ENCODE measurements at places on chromosomes 13 and 19.

GRCh38 chr13:79405501-79405830, 589 bp downstream of the RBM26 start:
- no peak for DNase-seq

DNA sequence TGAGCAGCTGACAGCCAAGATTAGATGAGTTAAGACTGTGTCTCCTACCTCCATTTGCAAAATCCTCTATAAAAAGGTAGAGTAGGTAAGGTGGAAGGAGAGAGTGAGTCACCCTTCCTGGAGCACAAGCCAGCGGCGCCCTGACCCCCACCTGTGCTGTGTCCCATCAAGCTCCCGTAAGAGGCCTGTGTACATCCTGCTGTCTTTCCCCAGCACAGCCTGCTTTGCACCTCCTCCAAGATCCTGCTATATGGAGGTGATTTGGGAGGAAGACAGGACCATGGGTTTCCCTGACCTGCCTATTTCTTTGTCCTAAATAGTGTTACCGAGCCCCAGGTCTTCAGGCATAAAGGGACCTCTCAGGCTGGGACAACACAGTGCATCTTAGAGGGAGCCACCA, 62.3 kb upstream of the UQCRFS1 start:
- DNase-seq, result no peak

- DNase-seq, result no peak
Measured at GRCh38 chr19:2970201-2970835, 7.0 kb upstream of the TLE6 start.

DNA sequence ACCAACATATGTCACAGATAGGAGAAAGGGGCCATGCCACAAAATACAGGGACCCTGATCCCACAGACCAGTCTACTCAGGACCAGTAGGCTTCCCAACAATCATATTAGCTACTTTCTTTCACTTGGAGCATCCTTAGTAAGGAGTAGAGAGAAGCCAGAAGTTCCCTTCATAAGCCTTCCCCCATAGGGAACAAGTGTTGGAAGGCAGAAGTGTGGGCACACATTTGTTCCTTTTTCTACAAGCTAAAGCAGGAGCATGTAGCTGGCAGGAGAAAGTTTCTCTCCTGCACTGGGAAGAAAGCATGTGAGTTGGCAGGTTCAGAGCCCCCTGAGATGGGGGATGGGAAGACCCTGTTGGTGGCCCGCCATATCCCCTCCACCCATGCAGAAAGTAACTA, 165.4 kb downstream of the KCTD12 start:
- DNase-seq, result no peak

DNA sequence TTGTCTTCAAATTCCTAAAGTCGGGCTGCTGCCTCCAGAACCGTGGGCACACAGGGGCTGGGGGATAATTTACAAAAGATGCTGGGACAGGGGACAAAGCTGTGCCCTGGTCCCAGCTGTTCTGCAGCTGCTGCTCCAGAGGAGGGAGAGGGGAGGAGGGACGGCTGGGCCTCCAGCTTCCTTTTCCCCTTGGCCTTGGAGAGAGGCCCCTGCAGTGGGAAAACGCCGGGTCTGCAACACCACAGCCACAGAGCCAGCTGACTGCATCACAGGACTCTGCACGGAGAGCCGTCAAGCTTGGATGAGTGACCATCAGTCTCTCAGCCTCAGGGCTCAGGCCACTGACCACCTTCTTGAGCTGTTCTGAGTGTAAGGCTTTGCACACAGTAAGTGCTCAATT, 6.1 kb downstream of the DOCK6 start:
- no peak for DNase-seq

DNA sequence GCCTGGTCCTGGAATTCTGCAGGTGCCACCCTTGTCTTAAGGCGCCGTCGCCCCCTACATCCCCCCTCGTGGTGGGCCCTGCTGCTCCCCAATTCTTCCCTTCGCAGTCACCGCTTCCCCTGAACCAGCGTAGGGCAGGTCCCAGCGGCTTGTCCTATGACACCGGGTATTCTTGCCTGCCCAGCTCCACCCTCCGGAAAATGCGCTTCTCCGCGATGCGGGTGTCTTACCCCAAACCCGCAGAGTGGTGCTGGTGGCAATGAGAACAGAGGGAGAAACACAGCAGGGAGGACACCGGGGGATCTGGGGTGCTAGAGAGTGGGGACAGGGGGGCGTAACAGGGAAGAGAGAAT, 9.0 kb downstream of the ZNF808 start:
- DNase-seq, result no peak

DNA sequence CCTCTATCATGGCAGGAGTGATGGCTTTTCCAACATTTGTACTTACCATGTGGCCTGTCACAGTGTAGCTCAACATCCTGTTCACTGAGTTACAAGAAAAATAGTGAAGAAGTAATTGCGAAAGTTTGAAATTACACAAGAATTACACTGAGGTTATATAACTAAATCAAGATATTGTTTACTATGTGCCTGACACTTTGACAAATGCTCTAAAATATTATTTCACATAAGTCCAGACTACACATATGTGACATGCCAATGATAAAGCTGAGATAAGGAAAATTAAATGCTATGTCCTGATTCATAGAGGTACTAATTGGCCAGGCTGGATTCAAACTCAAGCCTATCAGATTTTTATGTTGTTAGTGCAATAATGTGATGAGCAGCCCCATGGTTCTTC, 451.7 kb downstream of the PCDH9 start:
- no peak for DNase-seq

GRCh38 chr13:19845758-19846157, 17.7 kb downstream of the ZMYM5 start:
- no peak for DNase-seq

DNA sequence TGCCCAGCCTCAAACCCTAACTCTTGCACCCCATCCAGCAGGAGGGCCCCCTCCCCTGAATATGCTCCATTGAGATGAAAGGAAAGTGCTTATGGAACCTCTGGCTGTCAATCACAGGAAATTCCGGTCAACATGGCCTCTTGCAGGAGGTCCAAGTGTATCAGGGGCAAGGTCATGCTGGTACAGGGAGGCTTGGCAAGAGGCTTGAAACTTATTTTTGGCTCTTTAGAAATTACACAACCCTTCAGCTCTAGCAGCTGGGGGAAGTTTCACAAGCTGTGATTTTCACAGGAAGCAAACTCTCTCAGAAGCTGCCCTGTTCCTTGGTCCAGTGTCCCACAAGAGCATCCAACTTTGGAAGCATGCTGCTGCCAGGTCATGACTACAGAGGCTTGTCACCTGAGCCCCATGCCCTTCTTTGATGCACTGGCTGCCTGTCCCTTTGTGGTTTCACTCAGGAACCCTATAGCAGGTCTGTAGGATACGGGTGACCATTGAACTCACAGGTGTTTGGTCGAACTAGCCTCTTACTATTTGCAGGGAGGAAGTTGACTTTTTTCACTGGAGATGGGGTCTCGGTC, 8.4 kb downstream of the ASF1B start:
- no peak for DNase-seq

GRCh38 chr13:98411617-98412265, 165.2 kb downstream of the STK24 start:
- DNase-seq, result no peak

DNA sequence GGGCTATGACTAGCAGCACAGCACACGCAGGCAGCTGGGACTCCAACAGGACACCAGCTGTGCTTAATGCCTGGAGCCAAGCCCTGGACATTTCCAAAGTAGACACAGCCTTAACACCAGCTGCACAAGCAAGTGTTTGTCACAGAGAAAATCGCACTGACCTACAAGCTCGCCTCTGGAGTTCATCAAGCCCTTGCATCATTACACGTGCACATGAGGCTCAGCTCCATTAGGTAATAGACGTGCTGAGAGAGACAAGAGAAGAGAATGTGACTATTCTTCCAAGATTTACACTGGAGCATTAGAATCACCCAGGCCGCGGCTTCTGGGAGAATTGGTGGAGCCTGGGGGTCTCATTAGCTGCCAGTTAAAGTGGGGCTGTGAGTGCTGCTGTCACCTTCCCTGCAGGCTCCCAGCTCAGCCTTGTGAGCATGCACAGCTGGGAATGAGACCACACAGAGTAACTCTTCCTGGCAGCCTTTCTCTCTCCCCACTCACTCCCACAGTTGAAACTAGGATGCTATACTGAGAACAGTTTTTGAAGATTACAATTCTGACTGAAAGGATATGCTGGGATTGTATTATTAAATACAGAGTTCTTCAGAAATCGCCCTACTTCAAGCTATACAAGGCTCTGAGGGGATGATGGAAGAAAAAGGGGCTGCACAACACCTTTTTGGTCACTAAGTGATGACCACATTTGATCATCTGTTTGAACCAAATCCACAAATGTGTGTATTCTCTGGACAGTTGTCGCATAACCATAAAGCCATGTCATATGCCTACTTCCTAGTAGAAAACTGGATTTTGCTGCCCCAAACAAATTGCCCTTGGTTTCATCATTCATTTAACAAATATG, 10.5 kb downstream of the STOML3 start:
- no peak for DNase-seq

DNA sequence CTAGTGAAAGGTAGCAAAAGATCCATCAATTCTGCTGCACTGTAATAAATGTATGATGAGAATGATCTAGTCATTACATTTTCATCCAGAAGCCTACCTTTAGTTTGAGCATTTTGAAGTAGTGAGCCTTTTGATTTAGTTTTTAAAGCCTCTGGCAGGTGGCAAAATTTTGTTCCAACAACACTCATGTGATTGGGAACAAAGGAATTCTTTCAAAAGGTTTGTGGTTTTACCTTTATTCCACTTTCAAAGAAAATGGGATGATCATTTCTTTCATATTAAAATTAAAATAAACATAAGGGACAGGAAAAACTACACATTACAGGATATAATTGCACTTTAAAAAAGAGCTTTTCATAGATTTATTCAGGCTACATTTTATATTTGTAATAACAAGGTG, 260.2 kb downstream of the DACH1 start:
- DNase-seq, result no peak

DNA sequence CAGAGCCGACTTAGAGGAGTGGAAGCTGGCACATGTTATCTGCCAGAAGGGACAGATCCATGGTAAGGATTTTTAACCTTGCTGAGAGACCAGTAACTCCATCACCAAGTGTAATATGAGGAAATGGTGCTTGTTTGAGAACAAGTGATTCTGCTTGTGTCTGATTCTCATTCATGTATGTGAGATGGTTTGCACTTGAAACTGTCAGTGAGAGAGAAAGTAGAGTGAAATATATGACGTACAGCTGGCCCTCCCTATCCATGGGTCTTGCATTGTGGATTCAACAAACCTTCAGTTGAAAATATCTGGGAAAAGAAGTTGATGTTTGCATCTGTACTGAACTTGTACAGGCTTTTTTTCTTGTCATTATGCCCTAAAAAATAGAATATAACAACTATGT, 2.0 kb upstream of the ZNF461 start:
- DNase-seq, result no peak

- DNase-seq, result no peak
Measured at GRCh38 chr13:40102854-40103253, 447.4 kb downstream of the COG6 start.

DNA sequence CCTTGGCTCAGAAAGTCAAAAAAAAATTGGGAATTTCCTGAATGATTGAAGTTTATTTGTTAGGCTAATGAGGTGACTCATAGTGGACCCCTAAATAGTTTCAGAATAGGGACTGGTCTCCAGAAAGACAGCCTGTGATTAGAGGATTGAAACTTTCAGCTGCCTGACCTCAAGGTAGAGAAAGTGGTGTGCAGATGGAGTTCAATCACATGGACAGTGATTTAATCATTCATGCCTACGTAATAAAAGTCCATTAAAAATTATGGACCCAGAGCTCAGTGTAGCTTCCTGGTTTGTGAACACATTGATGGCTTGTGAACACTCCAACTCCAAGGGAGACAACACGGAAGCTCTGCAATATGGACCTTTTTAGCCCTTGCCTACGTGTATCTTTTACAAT, 533.2 kb upstream of the PCDH9 start:
- DNase-seq, result no peak

GRCh38 chr13:67351114-67351513, 121.0 kb upstream of the PCDH9 start:
- DNase-seq, result no peak

GRCh38 chr13:54611390-54611789, 1582.8 kb downstream of the OLFM4 start:
- no peak for DNase-seq

Data from NCI-H1694 (cell line).